ENCODE measurements at places on chromosomes 1 and 21.

DNA sequence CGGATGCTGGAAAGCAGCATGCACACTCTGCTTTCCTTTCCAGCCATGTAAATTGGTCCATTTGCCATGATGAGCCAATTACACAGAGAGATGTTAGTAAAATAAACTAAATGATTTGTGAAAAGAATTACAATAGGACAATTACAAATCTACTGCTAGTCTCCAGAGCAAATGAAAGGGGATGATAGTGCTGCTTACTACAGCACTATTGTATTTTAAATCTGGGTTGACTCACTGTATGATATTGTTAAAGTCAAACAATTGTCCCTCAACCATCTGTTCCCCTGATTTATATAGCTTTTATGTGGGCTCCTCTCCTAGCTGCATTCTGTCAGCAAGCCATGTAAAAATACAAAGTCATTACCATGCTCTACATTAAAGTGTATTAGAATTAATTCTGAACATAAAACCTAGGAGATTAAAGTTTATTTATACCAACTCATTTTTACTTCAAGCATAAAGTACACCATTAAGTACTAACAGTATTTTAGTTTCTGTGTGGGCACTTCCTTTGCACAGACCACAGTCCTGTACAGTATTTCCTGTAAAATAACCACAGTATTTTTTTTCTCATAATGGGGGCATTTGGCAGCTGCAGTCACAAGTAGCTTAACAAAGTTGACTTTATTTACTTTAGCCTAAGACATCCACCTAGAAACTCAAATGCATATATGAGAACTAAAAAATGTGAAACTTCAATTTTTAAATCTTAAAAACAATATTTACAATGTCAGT, 135.8 kb downstream of the VAV3 start:
- DNase-seq = no peak

DNA sequence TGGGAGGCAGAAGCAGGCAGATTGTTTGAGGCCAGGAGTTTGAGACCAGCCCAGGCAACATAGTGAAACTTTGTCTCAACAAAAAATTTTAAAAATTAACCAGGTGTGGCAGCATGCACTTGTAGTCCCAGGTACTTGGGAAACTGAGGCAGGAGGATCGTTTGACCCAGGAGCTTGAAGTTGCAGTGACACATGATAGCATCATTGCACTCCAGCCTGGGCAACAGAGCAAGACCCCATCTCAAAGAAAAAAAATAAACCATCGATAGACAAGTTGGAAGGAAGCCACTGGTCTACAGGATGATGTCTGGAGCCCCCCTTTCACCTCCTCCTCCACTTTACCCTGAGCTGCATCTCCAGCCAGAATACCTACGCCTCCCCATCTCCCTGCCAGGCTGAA, 16.5 kb downstream of the S100A6 start:
- no peak for DNase-seq

GRCh38 chr1:176444286-176444685, 18.7 kb upstream of the PAPPA2 start:
- DNase-seq = no peak

DNA sequence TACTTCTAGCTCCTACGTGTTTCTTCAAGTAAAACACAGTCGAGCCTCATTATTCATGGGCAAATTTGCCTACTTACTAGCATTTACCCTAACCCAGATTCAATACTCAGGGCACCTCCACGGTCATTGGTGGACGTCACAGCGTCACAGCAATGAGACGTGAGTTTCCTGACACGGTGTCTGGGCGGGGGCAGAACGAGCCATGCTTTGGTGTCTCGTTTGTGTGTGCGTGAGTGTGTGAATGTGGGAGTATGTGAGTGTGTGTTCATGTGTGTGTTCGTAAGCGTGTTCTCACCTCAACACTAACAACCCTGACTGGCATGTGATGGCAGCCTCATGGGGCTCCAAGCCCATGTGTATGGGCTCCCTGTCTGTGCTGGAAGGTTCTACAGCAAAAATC, 17.5 kb upstream of the COL18A1 start:
- no peak for DNase-seq

DNA sequence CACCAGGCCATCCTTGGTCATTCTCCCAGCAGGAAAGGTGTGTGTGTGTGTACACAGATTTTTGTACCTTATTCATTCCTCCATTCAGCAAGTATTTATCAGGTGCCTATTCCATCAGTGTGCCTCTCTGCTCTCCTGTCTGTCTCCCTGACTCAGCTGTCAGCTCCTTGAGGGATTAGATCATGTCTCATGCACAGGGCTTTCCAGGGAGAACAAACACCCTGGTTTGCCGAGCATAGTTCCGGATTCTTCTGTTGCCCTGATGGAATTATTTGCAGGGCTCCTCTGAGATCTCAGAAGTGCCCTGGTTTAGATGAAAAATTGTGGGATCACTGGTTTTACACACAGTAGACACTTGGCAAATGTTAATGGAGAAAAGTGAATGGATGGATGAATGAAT, 8.1 kb upstream of the SDHB start:
- no peak for DNase-seq

DNA sequence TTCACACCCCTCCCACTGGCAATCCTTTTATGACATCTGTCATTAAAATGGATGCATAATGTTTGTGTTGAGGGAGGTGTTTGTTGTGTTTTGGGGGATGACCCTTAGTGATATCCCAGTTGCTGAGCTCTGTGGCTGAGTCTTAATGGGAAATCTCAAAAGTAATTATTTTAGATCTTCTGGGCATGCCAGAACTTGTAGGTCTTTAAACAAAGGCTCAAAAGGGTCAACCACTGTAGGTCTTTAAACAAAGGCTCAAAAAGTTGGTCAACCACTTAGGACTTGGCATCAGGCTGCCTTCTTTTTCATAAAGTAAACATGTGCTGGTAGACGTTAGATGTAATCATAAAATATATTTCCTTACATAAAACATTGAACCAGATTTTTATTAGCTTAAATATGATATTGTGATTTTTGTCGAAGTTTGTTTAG, 78.0 kb downstream of the CDC14A start:
- DNase-seq = no peak

DNA sequence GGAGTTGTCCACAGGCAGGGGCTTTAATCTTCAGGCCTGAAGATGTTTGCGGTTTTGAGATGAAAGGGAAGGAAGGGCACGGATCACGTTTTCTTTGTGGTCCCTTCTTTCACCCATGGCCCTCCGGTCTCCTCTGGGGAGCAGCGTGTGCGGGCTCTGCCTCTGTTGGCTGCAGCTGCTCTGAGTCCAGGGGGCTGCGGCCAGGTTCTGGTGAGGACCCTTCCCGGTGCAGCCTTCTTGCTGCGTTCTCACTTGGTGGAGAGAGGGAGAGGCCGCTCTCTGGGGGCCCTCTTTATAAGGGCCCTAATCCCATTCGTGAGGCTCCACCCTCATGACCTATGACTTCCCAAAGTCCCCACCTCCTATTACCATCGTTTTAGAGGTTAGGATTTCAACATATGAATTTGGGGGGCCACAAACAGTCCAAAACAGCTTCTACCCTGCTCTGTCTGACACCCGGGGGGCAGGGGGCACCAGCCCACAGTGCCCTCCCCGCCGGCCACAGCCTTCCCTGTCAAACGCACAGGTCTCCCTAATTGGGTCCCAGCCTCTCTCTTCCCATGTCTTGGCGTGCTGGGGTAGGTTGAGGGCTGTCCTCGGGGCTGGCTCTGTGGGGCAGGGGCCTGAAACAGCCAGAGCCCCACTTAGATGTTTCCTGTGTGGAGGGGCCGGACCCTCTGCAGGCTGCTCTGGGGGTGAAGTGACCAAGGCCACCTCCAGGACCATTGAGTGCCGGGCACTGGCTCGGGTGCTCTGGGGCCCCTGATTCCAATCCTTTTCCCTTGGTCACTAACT, 100.1 kb upstream of the C1orf174 start:
- DNase-seq = no peak

DNA sequence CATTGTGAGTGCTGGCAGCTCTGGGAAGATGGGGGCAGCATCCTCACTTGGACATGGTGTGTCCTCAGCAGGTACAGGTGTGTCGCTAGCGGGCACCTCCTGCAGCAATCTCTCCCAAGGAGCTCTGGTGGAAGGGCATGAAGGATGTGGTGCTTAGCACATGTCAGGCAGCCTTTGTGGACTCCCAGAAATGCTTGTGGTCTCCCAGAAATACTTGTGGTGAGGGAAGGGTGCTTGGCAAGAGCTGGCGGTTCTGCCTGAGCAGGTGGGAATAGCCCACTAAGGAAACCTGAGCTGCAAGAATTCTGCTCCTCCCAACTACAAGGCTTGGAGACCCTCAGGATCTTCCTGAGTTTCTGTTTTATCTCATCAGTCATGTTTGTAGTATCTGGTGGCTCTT, 371.6 kb downstream of the PRDM2 start:
- no peak for DNase-seq

- no peak for DNase-seq
These were observed 225.0 kb downstream of the SEC16B start for GRCh38 chr1:177744906-177745305.

DNA sequence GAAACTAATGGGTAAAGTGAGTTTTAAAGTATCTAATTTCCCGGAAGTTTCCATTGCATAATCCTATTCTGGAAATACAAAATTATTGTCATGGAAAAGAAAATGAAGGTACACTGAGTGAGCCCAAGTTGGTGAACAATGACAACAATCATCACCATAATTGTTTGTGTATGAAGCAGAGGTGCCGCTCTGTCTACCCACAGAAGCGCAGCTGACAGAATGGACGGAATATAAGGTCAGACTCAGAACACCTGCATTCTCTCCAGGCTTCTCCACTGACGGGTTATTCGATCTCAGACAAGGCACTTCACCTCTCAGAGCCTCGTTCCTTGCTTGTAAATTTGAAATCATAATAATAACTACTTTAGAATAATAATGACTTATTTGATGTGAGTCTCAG, 99.1 kb upstream of the NGF start:
- no peak for DNase-seq

DNA sequence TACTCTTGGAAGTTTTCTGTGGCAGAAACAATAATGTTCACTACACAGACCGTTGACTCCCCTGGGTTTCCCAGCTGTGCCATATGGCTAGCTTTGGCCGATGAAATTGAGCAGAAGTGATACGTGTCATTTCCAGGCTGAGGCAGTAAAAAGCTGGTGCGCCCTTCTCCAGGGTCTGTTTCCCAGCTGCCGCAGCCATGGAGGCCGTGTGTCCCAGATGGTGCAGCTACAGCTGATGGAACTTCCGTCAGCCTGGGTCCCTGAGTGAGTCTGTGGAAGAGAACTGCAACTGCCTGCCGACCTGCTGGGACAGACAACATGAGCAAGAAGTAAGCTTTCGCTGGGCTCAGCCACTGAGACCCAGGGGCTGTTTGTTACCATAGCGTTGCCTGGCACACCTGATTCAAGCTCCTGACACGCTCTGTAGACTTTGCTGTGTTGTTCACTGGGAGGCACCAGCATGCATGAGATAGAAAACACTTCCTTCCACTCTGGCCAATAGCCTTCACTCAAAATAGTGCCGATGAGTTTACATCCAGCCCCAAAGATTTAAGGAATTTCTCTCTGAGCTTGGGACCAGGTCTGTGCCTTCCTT, 116.3 kb upstream of the SLC25A33 start:
- DNase-seq = no peak

DNA sequence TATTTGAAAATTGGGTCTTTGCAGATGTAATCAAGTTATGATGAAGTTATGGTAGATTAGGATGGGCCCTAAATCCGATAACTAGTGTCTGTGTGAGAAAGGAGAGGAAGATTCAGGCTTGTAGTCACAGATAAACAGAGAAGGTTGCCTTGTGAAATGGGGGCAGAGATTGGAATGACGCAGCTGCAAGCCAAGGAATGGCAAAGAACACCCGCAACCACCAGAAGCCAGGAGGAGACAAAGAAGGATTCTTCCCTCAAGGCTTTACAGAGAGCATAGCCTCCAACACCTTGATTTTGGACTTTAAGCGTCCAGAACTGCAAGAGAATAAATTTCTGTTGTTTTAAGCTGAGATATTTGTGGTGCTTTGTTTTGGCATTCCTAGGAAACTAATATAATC, 35.4 kb upstream of the COL24A1 start:
- DNase-seq = no peak

Measured in stimulated activated CD8-positive, alpha-beta memory T cell treated with anti-CD3 and anti-CD28 coated beads, Interleukin-2, amount 100 ng/mL, for 48 hours (primary cell).